ENCODE measurements at places on chromosomes 5 and 9.
A peak's percentile ranks its signal among the peaks of the same experiment; 100 is the strongest.

DNA sequence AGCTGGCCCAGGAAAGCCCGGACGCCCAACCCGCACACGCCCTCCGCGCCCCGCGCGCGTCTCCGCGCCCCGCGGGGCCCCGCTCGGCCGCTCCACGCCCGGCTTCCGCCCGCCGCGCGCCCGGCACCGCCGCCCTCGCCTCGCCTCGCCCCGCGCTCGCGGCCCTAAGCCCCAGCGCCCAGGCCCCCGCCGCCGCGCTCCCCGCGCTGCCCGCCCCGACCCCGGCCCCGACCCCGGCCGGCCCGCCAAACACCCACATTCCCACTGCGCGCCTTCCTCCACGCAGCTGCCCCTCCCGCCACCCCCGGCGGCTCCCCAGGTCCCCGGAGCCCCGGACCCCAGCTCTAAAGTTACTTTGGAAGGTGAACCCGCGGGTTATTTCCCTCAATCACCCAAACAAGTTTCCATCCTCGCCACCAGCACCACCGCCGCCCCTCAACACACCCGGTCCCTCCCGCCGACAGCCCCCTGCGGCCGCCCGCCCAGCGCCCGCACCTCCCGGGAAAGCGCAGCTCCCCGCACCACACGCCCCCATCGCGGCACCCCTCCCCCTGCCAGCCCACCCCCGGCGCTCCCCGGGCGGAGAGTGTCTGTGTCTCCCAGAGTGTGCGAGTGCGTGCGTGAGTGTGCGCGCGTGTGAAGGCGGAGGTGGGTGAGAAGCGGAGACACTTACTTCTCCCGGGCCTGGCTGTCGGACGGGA lies 439 bp downstream of the SSBP2 start:
- DNase-seq = peak; percentile 47

DNA sequence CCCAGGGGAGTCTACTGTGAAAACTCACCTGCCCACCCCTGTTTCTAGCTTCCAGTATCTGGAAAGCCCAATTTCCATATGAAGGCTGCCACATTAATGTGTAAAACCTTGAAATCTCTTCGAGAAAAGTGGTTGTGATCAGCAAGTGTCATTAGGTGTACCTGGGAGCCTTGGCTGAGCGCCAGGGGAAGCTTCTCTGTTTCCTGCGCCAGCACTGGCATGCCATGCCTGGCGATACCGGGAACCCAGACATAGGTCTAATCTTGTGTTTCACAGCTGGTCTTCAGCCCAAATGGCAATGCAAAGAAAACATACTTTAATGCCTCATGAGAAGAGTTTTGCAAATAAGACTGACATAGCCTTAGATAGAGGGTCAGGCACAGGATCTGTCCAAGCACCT lies 101.6 kb downstream of the TENT4A start:
- DNase-seq = no peak

GRCh38 chr5:10734037-10734709 lies 26.9 kb downstream of the DAP start:
- DNase-seq = no peak

GRCh38 chr5:11719888-11720481 lies 184.3 kb downstream of the CTNND2 start:
- DNase-seq = peak; percentile 63

DNA sequence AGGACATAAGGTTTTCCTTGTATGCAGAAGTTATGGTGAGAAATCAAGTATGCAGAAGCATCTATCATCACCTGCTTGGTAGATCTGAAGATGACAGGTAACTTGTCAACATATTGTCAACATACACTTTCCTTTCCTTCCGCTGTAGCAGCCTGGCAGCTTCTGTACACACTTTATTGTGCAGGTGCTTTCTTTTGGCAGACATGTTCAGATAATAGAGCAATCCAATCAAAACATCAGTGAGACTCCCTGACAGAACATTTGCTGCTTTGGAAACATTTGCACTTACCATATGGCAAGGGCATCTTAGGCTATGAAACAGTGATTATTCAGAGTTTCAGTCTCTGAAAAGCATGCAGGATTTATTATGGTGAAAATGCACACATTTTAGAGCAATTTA lies 161.1 kb upstream of the CDH12 start:
- DNase-seq = no peak

GRCh38 chr5:126981222-126981621 lies 49.1 kb downstream of the MARCHF3 start:
- no peak for DNase-seq

- no peak for DNase-seq
Observed at GRCh38 chr5:2029206-2029605, 146.5 kb upstream of the IRX4 start.

DNA sequence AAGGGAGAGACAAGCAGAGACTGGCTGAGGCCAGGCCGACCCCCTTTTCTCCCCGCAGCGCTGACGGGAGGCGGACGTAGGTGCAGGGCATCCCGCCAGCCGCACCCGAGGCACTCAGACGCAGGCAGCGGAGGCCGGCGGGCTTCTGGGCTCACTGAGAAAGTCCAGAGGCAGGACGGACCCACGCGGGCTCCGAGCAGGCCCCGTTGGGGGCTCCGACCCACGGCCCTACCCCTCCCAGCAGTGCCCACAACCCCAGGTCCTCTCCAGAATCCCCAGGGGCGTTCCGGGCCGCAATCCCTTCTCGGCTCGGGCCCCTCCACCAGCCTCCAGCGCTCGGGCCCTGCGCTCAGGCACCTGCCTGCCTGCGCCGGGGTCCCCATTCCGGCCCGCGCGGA lies 543 bp downstream of the MTMR12 start:
- DNase-seq = peak; percentile 84

DNA sequence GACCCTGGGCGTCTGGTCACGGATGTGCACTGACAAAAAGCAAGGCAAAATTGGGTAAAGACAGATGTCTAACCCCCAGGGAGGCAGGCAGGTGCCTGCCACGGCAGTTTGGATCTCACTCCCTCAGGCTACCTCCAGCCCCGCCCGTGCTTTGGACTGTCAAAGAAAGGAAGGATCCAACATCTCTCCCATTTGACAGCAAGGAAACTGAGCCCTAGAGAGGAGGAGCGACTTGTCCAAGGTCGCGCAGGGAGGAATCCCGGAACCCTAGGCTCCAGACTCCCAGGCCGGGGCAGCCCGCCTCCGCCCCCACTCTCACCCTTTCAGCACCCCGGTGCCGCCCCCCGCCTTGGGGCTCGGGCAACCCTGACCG lies 376 bp downstream of the GOLGA1 start:
- DNase-seq = no peak

DNA sequence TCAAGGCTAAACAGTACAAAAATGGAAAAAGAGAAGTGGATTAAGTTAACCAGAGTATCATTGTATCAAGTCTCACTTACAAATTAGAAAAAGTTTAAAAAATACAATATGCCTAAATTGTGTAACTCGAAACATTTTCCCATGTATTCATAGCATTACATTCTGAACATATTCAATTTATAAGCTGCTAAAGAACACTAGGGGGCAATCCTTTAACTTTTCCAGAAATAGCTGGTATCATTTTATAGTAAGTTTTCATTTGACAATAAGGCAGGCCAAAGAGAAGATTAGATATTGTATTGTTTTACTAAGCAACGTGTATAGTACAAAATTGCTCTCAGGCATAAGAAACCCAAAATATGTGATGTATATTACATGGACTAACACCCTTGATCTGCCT lies 234.6 kb downstream of the ADGRV1 start:
- DNase-seq = no peak

GRCh38 chr9:31908158-31908890 lies 476.1 kb upstream of the ACO1 start:
- DNase-seq = peak; percentile 7

DNA sequence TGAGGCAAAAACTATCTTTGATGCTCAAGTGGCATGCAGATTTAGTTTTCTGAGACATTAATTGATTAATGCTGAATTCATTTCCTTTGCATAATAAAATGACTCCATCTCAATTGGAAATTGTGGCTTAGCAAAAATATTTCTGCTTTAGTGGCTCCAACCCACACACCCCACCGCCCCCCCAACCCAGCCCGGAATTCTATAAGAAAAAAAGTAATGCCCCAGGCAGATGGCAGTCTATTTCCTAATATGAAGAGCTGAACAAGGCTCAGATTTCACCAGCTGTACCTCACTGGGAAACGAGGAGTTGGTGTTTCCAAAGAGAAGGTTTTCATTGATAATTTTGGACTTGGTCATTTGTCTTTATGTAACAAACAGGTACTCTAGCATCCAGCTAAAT lies 182.1 kb downstream of the FBN2 start:
- DNase-seq = no peak

DNA sequence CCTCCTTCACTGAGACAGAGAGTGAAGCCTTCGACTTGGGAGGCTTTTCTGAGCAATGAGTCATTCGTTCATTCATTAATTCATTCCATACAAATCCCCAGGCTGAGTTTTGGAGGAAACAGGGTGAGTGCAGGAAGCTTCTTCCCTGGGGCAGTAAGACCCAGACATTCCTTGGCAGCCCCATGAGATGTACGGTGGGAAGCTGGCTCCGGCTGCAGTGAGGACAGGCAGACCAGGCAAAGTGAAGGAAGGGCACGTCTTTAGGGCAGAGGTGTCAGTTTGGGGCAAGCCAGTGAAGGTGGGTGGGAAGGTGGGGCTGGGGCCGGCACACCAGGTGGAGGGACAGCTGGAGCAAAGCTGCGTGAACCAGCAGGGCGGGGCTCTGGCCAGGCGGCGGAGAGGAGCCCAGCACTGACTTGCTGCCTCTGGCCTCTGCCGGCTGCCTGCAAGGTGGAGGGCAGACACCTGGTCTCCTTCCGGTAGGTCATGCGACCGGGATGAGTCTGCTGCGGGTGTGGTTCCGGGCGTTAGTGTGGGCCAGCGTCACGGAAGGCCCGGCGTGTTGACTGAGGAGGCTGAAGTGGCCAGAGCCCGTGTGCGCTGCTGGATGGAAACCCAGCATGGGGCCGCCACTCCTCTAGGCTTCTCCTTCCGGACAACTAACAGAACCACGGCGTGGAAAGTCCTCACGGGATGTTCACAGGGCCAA lies 16.6 kb downstream of the OLFM1 start:
- no peak for DNase-seq

- peak; percentile 10 for DNase-seq
Observed at GRCh38 chr9:19533373-19533772, 124.6 kb downstream of the ACER2 start.

GRCh38 chr9:93505541-93506132 lies 52.3 kb upstream of the FAM120AOS start:
- no peak for DNase-seq

DNA sequence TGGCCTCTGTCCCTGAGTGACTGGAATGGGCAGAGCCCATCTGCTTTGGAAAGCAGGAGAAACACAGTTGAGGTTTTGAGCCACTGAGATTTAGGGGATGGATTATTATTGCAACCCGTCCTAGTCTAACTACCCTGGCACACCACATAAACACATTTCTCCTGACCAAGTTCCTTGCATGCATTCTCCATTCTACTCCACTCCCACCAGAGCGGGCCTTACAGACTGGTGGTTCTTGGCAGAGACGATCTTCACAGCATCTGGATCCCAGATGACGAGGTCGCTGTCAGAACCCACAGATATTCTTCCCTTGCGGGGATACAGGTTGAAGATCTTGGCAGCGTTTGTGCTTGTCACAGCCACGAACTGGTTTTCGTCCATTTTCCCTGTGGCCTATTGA lies 111.0 kb downstream of the DPYSL3 start:
- DNase-seq = no peak

- no peak for DNase-seq
Observed at GRCh38 chr9:83972286-83972685, 7.7 kb downstream of the HNRNPK start.

DNA sequence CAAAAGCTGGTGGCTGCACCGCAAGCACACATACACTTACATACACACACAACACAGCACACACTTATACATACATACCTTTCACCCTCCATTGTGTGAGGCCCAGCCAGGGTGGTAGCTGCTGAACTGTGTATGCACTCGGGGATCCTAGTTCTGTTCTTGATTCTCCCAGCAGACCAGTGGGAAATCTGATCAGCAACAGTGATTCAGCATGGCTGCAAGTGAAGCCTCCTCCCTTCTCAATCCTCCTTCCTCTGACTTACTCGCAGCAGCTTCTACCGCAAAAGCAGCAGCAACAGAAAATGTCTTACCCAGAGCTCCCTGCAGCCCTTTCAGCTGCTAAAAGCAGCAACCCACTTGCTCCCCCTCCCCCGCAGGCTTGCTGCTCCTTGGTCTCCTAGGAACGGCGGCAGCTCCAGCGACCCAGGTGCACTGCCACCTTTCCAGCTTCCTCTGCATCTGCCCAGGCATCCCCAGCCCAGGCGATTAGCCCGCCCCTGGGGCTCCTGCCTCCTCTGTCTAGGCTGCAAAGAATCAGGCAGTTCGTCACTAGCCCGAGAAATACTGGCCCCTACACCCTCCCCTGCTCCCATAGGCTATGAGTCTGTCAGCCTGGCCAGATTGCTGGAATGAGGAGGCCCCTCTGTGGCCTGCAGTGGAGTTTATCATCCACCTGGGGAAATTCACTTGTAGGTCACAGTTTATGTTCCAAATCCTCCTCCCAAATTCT lies at the start of gene KLHL3:
Gene KLHL3 (minus strand): TSS at position 535 of the 730 bp plus-strand sequence. CDS start 443 bp downstream, at position 92.
- DNase-seq = peak; percentile 71

GRCh38 chr9:123678878-123679329 lies 251.0 kb downstream of the DENND1A start:
- DNase-seq = peak; percentile 43

DNA sequence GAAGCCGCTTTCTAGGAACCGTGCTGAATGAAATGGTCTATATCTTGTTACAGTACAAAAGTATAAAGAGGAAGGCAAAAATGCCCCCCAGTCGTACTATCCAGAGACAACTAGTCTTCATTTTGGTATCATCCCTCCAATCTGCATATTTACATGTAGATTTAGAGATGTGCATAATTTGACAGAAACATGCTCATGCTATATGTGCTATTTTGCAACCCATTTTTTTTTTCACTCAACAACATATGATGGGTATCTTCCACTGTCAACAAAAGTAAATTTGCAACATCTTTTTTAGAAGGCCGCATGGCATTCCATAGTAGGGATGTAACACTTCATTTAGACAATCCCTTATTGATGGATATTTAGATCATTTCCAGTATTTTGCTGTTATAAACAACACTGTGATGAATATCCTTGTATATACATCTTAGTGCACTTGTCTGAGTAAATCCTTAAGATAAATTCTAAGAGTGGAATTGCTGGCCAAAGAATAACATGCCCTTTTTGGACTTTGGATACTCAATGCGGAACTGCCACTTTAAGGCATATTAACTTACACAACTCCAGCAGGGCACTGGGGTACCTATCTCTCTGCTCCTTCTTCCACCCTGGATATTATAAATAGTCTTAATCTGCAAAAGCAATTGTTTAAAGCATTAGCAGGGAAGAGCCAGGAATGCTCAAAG lies 71.1 kb upstream of the SH3PXD2B start:
- no peak for DNase-seq

DNA sequence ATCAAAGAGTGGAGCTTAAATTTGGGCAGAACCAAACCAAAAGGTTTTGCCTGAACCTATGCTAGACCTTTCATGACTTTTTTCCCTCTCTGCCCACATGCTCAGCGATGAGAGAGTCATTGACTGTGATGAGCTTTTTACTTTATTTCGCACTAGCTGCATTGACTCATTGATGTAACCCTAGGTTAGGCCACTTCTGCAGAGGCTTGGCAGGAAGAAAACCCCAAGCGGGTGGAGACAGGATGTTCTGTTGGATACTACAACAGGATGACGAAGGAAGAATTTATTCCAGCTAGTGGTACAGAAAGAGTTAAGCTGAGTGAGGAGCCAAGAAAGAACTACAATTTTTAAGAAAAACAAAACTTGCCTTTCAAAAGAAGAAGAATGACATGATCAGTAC lies 18.4 kb downstream of the AGXT2 start:
- DNase-seq = peak; percentile 22

GRCh38 chr5:61600945-61601511 lies 269.0 kb downstream of the ZSWIM6 start:
- peak; percentile 58 for DNase-seq
